ENCODE measurements at places on chromosomes 4 and X. TPM values are rescaled to one million over a fixed set of nuclear protein-coding genes. Genes with fewer than 3 reads are reported as not detected.

The SSX1 gene
- not detected for total RNA-seq

The RHOXF2 gene
- not detected for total RNA-seq

The EDA2R gene
- 3.9 TPM for total RNA-seq

- DNase-seq, result no peak
Measured at GRCh38 chr4:141534985-141535384, 101.4 kb upstream of the IL15 start.

DNA sequence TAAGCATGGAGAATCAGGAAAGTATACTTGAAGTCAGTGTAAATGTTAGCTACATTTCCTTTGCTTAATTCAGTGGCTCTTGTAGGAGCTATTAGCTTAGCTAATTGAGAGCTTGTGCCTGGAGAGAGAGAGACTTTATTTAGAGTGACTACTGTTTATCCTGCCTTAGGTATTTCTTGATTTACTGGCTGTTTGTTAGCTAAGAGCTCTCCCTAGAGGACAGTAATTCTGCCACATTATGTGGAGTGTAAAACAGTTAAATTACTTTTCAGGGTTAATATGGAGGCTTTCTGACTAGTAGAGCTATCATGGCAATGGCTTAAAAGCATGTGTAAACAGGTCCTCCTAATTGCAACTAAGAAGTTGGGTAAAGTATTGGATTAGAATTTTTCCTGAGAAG is 306.5 kb upstream of the TECRL start:
- DNase-seq, result no peak

The NEUROG2 gene
- total RNA-seq, result not detected

Data from H4 (cell line).